RPMI7951 (cell line): ENCODE measurements at places on chromosomes 5 and 9. TPM values are rescaled to one million over a fixed set of nuclear protein-coding genes. Genes with fewer than 3 reads are reported as not detected.

Gene IER5L
- total RNA-seq: 11.2 and 21.2 TPM in 2 replicates

Gene PCDHA4
- total RNA-seq: under 0.01 and 0.12 TPM in 2 replicates

Gene TGFBI
- total RNA-seq: 976 and 1,163 TPM in 2 replicates

Gene DMRTA1
- 0.78 and 1.1 TPM in 2 replicates for total RNA-seq

Gene TLR4
- 15.9 and 21.0 TPM in 2 replicates for total RNA-seq

Gene AHRR
- total RNA-seq: 51.8 and 62.2 TPM in 2 replicates

Gene KIF24
- 6.9 and 7.1 TPM in 2 replicates for total RNA-seq

Gene ARHGEF28
- total RNA-seq: 11.3 and 13.4 TPM in 2 replicates

Gene LCN9
- not detected in 2 replicates for total RNA-seq

Gene NMRK1
- total RNA-seq: 7.6 and 10.3 TPM in 2 replicates

Gene INSL6
- not detected in 2 replicates for total RNA-seq
